Stimulated activated CD8-positive, alpha-beta memory T cell treated with anti-CD3 and anti-CD28 coated beads, Interleukin-15, amount 100 ng/mL, for 48 hours (primary cell): ENCODE measurements at places on chromosomes 1 and 21.

GRCh38 chr1:235864931-235865525 is 1.7 kb downstream of the LYST start:
- DNase-seq = no peak

- DNase-seq = no peak
Observed at GRCh38 chr1:96820671-96821070, 99.1 kb downstream of the PTBP2 start.

GRCh38 chr1:223083831-223084230 is 59.2 kb downstream of the TLR5 start:
- DNase-seq = no peak

GRCh38 chr1:117113199-117113598 is 8.3 kb downstream of the TRIM45 start:
- no peak for DNase-seq

DNA sequence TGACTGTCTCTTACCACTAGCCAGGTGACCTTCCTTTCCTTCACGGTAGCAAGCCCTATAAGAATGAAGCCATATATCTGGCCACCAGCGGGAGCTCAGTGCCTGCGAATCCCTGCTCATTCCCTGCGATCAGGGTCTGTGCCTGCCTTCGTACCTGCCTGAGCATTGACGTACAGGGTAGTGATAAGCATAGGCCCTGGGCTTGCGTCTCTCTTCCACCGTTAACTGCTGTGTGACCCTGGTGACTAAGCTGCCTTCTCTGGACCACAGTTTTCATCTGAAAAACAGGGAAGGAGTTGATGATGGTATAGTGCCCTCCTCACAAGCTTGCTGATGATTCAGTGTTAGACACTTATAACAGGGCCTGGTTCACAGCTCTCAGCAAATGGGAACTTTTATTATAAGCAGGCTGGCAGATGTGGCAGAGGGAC is 4.1 kb downstream of the ZC3H12A start:
- DNase-seq = no peak

DNA sequence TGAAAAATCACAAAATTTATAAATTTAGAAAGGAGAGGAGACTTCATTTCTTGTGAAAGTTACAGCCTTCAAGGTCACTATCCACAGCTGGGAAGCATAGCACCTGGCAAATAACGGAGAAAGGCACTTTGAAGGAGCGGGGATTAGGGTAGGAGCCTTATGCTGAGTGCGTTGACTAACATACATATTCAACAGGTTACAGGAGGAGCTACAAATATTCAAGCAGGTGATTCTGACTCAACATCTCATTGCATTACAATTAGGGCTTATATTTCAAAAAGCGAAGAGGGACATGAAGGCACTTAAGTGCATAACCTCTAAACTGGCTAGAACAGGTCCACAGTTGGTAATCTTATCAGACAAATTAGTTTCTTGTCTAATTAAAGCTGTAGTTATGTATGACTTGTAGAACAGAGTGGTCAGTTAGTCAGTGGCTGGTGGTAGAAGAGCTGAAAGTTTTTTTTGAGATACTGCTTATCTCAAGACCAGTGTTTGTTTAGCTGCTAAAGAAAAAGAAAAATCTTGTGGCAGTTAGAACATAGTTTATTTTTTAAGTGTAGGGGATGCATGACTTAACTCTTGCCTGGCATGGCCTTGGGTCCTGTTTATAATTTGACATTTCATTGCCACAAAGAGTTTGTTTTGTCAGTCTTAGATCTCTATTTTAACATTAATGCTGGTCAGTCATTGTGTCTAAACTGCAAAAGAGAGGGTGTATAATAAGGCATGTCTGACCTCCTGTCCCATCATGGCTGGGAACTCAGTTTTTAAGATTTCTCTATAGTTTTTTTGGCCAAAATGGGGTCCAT is 311.5 kb downstream of the DUSP10 start:
- DNase-seq = no peak
